ENCODE measurements at places on chromosomes 11 and 22. TPM values are rescaled to one million over a fixed set of nuclear protein-coding genes. Genes with fewer than 3 reads are reported as not detected.

DNA sequence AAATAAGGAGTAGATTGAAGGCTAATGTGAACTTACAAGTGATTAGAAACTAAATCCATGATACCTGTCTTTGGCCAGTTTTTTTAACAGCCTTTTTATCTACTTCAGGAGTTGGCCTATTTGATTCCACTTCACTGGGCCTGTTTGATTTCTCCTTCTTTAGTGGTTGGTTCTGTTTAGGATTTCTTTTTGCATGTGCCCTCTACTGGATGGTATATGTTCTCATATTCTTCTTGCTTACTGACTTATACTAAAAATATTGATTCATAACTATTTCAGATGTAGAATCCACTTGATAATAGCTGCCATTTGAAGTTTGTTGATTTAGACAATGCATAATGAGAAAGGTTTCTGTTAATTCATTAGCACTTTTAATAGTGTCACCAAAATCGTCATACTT is 53.9 kb downstream of the USP47 start:
- no peaks in the 10 kb centered on the region for H3K36me3 ChIP-seq
- no peaks in the 10 kb centered on the region for H3K4me1 ChIP-seq
- DNase-seq, result no peak
- H3K27ac ChIP-seq, result no peak overlapping the region
- H3K27me3 ChIP-seq, result no peaks in the 10 kb centered on the region

GRCh38 chr11:75716659-75717058 is 979 bp upstream of the MOGAT2 start:
- no peaks in the 10 kb centered on the region for H3K36me3 ChIP-seq
- no peak for DNase-seq
- H3K4me3 ChIP-seq, result no peak overlapping the region

DNA sequence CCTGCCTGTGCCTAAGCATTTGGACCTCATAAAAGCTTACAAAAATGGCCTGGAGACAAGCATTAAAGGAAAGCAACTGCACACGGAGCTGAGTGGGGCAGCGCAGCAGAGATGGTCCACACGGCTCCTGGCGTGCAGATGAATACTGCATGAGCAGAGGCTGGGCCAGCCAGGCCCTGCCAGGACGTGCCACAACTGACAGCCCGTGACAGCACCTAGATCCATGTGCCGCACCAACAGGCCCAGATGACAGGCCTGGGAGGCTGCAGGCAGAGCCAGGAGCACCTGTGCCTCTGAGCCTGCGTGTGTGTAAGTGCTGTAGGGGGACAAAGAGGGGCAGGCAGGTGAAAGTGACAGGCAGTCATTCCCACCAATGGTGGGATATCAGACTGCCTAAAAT is 33.4 kb downstream of the MICAL3 start:
- no peak overlapping the region for H3K27ac ChIP-seq
- H3K4me3 ChIP-seq, result no peak overlapping the region
- H3K27me3 ChIP-seq, result no peaks in the 10 kb centered on the region

OLFML1 gene
- polyA plus RNA-seq, result 15.3 TPM
